ENCODE measurements at places on chromosomes 3 and 15. TPM values are rescaled to one million over a fixed set of nuclear protein-coding genes. Genes with fewer than 3 reads are reported as not detected.

Gene SIDT1
- not detected for total RNA-seq

Gene ABHD17C
- total RNA-seq, result 16.9 TPM

Gene ENTPD3
- 0.37 TPM for total RNA-seq

DNA sequence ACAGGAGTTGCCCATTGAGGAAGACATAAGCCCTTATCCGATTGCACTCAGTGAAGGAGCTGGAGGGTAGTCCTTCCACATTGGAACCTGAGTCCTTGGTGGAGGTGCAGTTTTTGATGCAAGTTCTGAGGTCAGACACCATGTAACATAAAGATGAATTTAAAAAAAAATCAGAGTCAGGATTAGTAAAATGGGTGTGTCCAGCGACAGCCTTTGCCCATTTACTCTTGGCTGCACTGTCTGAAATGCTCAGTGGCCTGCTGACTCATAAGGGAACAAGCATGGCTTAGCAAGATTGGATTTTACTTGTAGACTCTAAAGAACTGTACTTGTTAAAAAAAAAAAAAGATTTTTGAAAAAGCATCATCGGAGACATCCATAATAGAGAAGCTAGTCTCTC, 241.1 kb upstream of the TOPAZ1 start:
- DNase-seq, result no peak

Gene NRROS
- 2.1 TPM for total RNA-seq

DNA sequence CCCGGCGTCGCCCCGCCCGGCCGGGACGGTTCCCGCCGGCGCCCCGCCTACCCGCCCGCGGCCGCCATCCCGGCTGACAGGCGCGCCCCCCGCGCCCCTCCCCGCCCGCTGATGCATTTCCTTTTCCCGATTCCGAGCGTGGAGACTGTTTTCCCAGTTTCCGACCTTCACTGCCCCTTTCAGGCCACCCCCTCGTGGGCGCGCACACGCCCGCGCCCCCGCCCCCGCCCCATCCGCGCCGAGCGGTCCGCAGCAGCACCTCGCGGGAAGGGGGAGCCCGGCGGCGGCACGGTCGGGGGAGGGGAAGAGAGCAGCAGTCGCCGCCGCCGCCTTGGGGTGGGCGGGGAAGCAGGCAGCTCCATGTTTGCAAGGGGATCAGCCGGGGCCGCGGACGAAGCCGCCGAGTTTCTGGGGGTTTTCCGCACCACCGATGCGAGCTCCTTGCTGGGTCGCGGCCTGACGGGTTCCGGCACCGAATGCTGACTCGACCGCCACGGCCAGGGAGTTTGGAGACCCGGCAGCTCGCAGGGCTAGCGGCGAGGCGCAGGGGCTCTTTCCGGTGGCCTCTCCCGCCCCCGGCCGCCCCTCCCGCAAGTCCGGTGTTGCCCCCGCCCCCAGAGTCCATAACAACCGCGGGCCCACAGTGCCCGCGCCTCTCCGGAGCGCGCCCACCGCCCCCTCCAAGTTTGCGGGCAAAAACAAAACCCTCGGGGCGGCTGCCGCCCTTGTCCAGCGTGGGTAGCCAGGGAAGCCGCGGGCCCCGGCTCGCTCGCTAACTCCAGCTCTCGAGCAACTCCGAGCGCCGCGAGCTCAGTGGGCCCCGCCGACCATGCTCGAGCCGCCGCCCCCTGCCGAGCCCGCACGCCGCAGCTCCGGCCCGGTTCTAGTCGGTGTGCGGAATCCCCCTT, 3.2 kb upstream of the SIN3A start:
- DNase-seq, result peak; percentile 87

DNA sequence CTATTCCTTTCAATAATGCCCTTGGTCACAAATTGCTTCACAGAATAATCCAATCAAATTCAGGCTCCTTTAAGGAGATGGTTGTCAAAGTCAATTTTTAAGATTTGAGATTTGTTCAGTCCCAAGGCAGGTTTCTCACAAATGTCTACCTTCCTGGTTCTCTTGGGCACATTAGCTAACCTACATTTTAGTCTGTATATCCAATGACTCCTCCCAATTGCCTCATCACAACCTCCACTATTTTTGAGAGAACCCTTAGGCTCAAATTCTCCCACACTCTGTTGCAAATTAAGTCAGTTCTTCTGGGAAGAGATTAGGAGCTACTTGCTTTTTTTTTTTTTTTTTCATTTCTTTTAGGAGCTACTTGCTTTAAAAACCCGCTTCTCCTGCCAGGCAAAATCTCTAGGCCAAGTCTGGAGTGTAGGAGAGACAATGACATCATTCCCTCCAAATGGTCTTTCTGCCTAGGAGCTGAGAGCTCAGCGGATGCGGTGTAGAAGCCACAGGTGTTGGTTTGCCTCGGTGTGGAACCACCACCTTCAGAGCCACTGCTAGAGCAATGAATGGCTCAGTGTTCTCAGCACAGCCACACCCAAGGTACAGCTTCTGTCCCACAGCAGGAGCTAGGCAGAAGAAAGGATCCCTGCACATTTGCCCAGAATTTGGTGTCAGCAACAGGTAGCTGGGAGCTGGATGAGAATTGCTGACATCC, 10.0 kb upstream of the INO80 start:
- DNase-seq, result no peak

Gene EBLN2
- total RNA-seq, result 9.3 TPM

DNA sequence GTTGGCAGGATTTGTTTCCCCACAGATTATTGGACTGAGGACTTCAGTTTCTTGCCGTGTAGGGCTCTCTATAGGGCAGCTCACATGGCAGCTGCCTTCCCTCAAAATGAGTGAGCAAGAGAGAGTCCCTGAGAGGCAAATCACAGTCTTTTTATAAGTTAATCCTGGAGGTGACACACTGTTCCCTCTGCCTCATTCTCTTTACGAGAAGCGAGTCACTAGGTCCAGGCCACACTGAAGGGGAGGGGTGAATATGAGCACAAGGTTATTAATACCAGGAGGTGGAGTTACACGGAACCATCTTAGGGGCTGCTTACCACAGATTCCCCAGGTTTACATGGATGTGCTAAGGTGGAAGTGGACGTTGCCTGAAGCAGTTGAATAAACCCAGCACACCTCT, 77.0 kb downstream of the LPP start:
- no peak for DNase-seq

Gene ST8SIA2
- total RNA-seq, result 8.9 TPM

- DNase-seq, result peak; percentile 53
These were observed 138.2 kb downstream of the TPRA1 start for GRCh38 chr3:127452321-127452821.

GRCh38 chr3:25856902-25857518, 67.1 kb downstream of the OXSM start:
- no peak for DNase-seq

Gene TM4SF4
- not detected for total RNA-seq

Gene FANCD2
- total RNA-seq, result 56.0 TPM

DNA sequence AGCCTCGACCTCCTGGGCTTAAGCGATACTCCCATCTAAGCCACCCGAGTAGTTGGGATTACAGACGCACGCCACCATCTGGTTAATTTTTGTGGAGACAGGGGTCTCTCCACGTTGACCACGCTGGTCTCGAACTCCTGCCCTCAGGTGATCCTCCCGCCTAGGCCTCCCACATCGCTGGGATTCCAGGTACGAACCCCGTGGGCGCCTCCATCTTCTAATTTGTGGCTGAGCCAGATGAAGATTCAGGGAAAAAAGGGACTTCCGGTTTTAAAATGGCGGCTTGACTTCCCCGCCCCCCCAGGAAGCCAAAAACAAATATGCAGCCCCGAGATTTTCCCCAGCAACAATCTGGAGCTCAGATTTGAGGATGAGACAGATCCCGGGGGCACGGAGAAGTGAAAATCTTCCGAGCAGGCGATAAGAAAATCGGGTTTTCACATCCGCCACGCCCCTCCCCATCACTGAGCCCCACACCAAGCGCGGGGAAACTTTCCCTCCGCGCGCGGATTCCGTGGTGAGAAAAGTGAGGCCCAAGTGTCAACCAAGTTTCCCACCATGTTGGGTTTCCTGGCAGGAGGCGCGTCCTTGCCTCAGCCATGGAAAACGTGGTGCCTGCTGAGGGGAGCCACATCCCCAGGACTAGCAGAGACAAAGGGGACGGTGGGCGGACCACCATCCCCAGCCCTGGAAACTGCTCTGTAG, 15.4 kb downstream of the CHST14 start:
- no peak for DNase-seq

Gene TICRR
- 22.0 TPM for total RNA-seq

GRCh38 chr3:111107662-111108035, 36.0 kb downstream of the NECTIN3 start:
- no peak for DNase-seq

- peak; percentile 18 for DNase-seq
These were observed 61.4 kb downstream of the SH3BP5 start for GRCh38 chr3:15271030-15271429.

DNA sequence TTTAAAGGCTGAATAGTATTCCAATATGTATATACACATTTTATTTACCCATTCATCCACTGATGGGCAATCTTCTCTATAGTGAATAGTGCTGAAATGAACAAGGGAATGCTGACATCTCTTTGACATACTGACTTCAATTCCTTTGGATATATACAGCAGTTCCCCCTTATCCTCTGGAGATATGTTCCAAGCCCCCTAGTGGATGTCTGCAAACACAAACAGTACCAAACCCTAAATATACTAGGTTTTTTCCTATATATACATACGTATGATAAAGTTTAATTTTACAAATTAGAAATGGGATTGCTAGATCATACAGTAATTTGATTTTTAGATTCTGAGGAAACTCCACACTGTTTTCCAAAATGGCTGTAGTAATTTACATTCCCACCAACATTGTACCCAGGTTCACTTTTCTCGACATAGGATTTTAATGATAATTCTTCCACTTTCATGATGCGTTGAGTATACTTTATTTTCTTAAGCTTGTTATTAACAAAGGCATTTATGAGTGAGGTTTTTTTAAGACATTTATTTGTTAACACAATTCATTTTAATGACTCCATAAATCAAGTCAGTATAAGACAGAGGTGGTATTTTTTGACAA, 38.2 kb downstream of the VPS13C start:
- no peak for DNase-seq

Gene BCL2A1
- total RNA-seq, result not detected

- DNase-seq, result peak; percentile 26
These were observed 19.3 kb upstream of the PRR23E start for GRCh38 chr3:127173516-127174166.

Gene CFAP100
- total RNA-seq, result 0.66 TPM

Gene SPATA12
- not detected for total RNA-seq

- no peak for DNase-seq
These were observed 1.4 kb upstream of the MUC13 start for GRCh38 chr3:124935794-124936542.

- no peak for DNase-seq
These were observed 2.7 kb downstream of the FOXP1 start for GRCh38 chr3:71580636-71581456.

Gene CASR
- total RNA-seq, result not detected

Gene SCN11A
- total RNA-seq, result 0.36 TPM

- DNase-seq, result no peak
These were observed 55.9 kb upstream of the PHLDB2 start for GRCh38 chr3:111803123-111803593.

Gene CAPN3
- total RNA-seq, result 1.5 TPM
